Thoracic aorta (tissue), 2 donors: ENCODE measurements at places on chromosomes 3 and 15. TPM values are rescaled to one million over a fixed set of nuclear protein-coding genes. Genes with fewer than 3 reads are reported as not detected.

NIPA2 gene
- 42.1 TPM for total RNA-seq

SEMA6D gene
- 12.9 TPM for total RNA-seq

CLDN16 gene
- not detected for total RNA-seq

ZNF620 gene
- 3.1 TPM for total RNA-seq

WDR49 gene
- 0.41 TPM for total RNA-seq

TGM4 gene
- total RNA-seq: not detected

EIF4G1 gene
- total RNA-seq: 254 TPM

GOLGA8G gene
- not detected for total RNA-seq

OXTR gene
- 2.3 TPM for total RNA-seq

ADAMTS17 gene
- total RNA-seq: 8.1 TPM

REC114 gene
- not detected for total RNA-seq

RARB gene
- 12.3 TPM for total RNA-seq

SCN11A gene
- total RNA-seq: not detected

ACAN gene
- total RNA-seq: 147 TPM

GRCh38 chr3:152270937-152271336 is 2.2 kb downstream of the MBNL1 start:
- H3K36me3 ChIP-seq: no peaks in the 10 kb centered on the region
- no peaks in the 10 kb centered on the region for H3K27me3 ChIP-seq
- H3K27ac ChIP-seq: peak overlapping the region; percentile 97
- DNase-seq: no peak
- H3K4me3 ChIP-seq: peak overlapping the region; percentile 85

DNA sequence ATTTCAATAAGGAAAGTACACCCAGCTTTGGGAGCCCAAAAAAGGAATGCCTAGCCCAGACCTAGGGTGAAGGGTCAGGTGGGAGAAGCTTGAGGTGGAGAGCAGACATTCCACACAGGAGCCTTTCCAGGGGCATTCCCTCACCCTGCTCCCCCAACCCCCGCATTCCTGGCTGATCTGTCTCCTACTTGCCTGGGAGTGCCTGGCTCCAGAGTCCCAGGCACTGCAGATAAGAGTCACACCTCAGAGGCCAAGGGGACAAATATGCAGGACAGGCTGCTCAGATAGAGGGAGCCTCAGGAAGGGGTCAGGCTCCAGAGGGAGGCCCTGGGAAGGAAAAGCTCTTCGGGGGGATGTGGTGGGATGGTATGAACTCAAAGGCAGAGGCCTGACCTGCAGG is 20.8 kb upstream of the HCN4 start:
- no peak overlapping the region for H3K27ac ChIP-seq
- no peaks in the 10 kb centered on the region for H3K4me1 ChIP-seq
- H3K36me3 ChIP-seq: no peaks in the 10 kb centered on the region
- H3K27me3 ChIP-seq: no peaks in the 10 kb centered on the region

GRCh38 chr15:75891895-75892294 is 11.8 kb upstream of the FBXO22 start:
- H3K27ac ChIP-seq: no peak overlapping the region
- H3K4me1 ChIP-seq: peaks cover 4% of the 10 kb centered on the region
- H3K36me3 ChIP-seq: no peaks in the 10 kb centered on the region
- DNase-seq: no peak
- no peak overlapping the region for H3K4me3 ChIP-seq
- H3K27me3 ChIP-seq: no peaks in the 10 kb centered on the region

DNA sequence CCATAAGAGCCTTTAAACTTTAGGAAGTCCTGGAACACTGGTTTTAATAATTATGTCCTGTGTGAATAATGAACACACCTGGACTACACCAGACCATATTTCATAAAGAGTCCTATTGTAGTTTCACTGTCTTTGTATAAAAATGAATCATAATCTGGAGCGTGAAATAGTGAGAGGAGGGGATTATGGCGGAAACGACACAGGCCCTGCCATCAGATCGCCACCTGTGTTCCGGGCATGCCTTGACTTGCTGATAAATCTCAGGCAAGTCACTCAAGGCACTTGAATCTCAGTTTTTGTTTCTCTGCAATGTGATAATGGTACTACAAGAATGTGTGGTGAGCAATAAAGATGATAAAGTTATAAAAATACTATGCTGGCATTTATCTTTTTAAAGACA is 995.5 kb downstream of the MCTP2 start:
- H3K27me3 ChIP-seq: no peaks in the 10 kb centered on the region
- H3K4me3 ChIP-seq: no peak overlapping the region
- no peak overlapping the region for H3K27ac ChIP-seq
- no peaks in the 10 kb centered on the region for H3K36me3 ChIP-seq
- no peak for DNase-seq

- H3K27ac ChIP-seq: no peak overlapping the region
- H3K27me3 ChIP-seq: no peaks in the 10 kb centered on the region
- no peaks in the 10 kb centered on the region for H3K36me3 ChIP-seq
- no peaks in the 10 kb centered on the region for H3K4me1 ChIP-seq
Observed at GRCh38 chr3:141642215-141642614, 95.9 kb upstream of the RNF7 start.

- no peak overlapping the region for H3K4me3 ChIP-seq
- H3K27ac ChIP-seq: no peak overlapping the region
- H3K36me3 ChIP-seq: no peaks in the 10 kb centered on the region
- no peak for DNase-seq
Observed at GRCh38 chr15:75198560-75199356, 2.9 kb upstream of the C15orf39 start.

GRCh38 chr3:100912976-100913545 is 80.2 kb downstream of the ABI3BP start:
- no peaks in the 10 kb centered on the region for H3K27me3 ChIP-seq
- H3K36me3 ChIP-seq: no peaks in the 10 kb centered on the region
- H3K4me3 ChIP-seq: no peak overlapping the region
- H3K27ac ChIP-seq: no peak overlapping the region
- DNase-seq: no peak
- H3K4me1 ChIP-seq: peaks cover 6% of the 10 kb centered on the region

- H3K4me3 ChIP-seq: no peak overlapping the region
- no peak overlapping the region for H3K27ac ChIP-seq
- DNase-seq: no peak
- no peaks in the 10 kb centered on the region for H3K27me3 ChIP-seq
- peaks cover 4% of the 10 kb centered on the region for H3K36me3 ChIP-seq
Observed at GRCh38 chr3:185290266-185290665, 36.4 kb upstream of the EHHADH start.

DNA sequence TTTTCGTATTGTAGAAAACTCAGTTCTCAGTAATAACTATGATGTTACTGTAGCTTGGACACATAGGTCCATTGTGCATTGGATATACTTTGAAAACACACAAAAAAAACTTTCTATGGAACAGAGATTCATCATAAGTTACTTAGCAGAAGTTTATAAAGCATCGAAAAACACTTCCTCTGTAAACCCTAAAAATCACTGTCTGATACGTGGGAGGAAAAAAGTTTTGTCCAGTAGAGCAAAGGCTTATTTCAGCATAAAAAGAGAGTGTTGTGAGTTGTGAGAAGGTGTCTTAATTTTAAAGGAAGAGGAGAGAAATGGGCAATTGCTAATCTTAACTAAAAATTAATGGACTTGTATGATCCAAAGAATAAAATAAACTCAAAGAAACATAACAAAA is 64.8 kb downstream of the OSTN start:
- no peak overlapping the region for H3K27ac ChIP-seq
- H3K4me3 ChIP-seq: no peak overlapping the region
- H3K4me1 ChIP-seq: no peaks in the 10 kb centered on the region
- no peaks in the 10 kb centered on the region for H3K36me3 ChIP-seq
- DNase-seq: no peak

- H3K4me1 ChIP-seq: no peaks in the 10 kb centered on the region
- DNase-seq: no peak
- H3K36me3 ChIP-seq: peaks cover 16% of the 10 kb centered on the region
- no peaks in the 10 kb centered on the region for H3K27me3 ChIP-seq
- no peak overlapping the region for H3K4me3 ChIP-seq
- H3K27ac ChIP-seq: no peak overlapping the region
Observed at GRCh38 chr3:51434110-51434509, 43.0 kb downstream of the RBM15B start.

DNA sequence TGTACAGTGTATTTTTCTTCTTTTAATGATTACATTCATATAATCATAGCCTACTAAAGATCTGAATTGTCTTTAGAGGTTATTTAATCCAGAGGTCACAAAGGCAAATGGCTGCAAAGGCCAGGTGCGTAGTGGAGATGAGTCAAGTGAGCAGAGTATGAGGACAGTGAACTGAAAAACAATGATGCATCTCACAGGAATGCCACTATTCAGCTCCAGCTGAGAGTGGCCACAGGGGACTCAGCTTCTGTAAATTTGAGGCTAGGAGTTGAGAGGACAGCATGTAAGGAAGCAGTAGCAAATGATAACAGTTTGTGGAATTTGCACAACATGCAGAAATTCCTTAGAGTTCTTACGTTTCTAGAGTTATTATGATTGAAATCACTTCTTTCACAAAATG is 50.4 kb downstream of the COL6A5 start:
- H3K4me1 ChIP-seq: no peaks in the 10 kb centered on the region
- H3K27me3 ChIP-seq: no peaks in the 10 kb centered on the region
- no peak overlapping the region for H3K27ac ChIP-seq
- H3K36me3 ChIP-seq: no peaks in the 10 kb centered on the region
- no peak overlapping the region for H3K4me3 ChIP-seq

GRCh38 chr3:111980716-111981456 is 2.1 kb downstream of the ABHD10 start:
- H3K27ac ChIP-seq: no peak overlapping the region
- H3K4me3 ChIP-seq: peak overlapping the region; percentile 95
- peaks cover 21% of the 10 kb centered on the region for H3K4me1 ChIP-seq
- H3K27me3 ChIP-seq: no peaks in the 10 kb centered on the region
- H3K36me3 ChIP-seq: no peaks in the 10 kb centered on the region

GRCh38 chr3:59575113-59576001 is 525.5 kb upstream of the CFAP20DC start:
- H3K36me3 ChIP-seq: no peaks in the 10 kb centered on the region
- H3K27me3 ChIP-seq: no peaks in the 10 kb centered on the region
- DNase-seq: peak; percentile 51

DNA sequence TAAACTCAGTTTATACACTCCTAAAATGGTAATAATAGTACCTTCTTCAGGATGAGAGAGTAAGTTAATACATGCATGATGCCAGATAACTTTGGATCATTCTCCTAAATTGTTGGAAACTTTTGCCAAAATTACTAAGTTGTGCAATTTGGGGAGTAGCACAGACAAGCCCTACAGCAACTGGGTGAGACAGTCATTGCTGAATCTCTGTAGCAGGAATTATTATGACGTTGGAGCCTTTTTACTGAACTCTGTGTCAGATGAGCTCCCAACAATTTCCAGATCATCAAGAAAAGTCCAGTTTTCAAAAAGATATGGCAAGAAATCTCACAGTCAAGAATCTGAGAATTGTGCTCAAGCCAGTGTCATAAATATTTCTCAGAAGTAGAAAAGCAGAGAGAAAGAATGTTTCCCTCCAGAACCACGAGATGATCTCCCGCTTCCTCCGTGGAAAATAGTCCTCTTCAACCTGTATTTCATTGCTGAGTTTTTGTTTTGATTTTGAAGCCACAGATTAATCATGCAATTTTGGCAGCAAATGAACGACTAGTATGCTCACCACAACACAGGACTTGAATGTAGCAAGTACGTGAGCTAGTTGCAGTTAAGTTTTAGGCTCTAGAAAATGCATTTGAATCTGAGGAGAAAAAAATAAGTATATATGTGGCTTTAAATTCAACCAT is 485.4 kb downstream of the CNTN6 start:
- no peak overlapping the region for H3K4me3 ChIP-seq
- H3K4me1 ChIP-seq: no peaks in the 10 kb centered on the region
- H3K36me3 ChIP-seq: no peaks in the 10 kb centered on the region

DNA sequence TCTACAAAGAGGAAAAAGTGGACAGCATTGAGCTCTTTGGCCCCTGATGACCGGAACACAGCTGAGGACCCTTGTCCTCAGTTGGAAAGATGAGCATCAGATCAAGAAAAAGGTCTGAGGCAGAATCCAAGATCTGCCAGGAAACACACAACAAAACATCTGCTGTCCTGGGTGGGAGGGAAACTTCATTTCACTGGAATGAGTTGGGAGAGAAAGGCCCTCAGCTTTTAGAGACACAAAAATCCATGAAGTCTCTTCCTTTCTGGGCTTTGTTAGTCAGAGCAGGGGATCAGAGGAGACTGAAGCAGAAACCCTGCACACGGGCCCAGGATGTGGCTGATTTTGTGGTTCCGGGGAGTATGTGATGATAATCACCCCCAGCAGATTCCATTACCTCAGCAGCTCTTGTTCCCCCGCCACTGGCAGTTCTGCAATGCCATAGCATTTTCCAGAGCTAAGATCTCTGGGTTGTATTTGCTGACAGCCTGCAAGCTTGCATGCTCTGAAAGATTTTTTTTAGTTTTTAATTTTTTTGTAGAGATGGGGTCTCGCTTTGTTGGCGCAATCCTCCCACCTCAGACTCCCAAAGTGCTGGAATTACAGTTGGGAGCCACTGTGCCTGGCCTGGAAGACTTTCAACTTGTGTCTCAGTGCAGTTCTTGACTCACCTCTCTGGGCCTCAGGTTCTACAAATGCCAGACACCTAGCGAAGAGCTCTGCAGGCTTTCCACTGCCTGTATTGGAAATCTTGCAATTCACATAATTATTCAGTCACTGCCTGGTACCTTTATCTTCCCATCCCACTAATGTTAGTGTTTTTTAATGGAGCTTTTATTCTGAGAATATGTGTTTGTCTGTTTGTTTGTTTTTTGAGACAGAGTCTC is 5.8 kb upstream of the TATDN2 start:
- no peak for DNase-seq
- H3K27me3 ChIP-seq: no peaks in the 10 kb centered on the region
- peaks cover 13% of the 10 kb centered on the region for H3K36me3 ChIP-seq
- H3K27ac ChIP-seq: no peak overlapping the region

- DNase-seq: no peak
- no peak overlapping the region for H3K27ac ChIP-seq
- no peaks in the 10 kb centered on the region for H3K4me1 ChIP-seq
- no peaks in the 10 kb centered on the region for H3K27me3 ChIP-seq
- H3K36me3 ChIP-seq: no peaks in the 10 kb centered on the region
Observed at GRCh38 chr3:152717252-152717651, 117.7 kb upstream of the P2RY1 start.

GRCh38 chr3:43790060-43790459 is 99.3 kb downstream of the ABHD5 start:
- no peak overlapping the region for H3K27ac ChIP-seq
- DNase-seq: no peak
- H3K36me3 ChIP-seq: no peaks in the 10 kb centered on the region
- no peak overlapping the region for H3K4me3 ChIP-seq

GRCh38 chr3:170301405-170301804 is 56.1 kb upstream of the SKIL start:
- H3K36me3 ChIP-seq: peaks cover 5% of the 10 kb centered on the region
- H3K4me3 ChIP-seq: no peak overlapping the region
- H3K27me3 ChIP-seq: no peaks in the 10 kb centered on the region
- DNase-seq: no peak
- H3K4me1 ChIP-seq: no peaks in the 10 kb centered on the region

GRCh38 chr15:41205315-41205714 is 25.2 kb downstream of the EXD1 start:
- H3K27me3 ChIP-seq: no peaks in the 10 kb centered on the region
- no peak overlapping the region for H3K27ac ChIP-seq
- no peak for DNase-seq
- H3K36me3 ChIP-seq: no peaks in the 10 kb centered on the region
- no peak overlapping the region for H3K4me3 ChIP-seq
